ENCODE measurements at places on chromosomes 3 and 15.

GRCh38 chr3:159856590-159857104 lies 132.0 kb upstream of the IL12A start:
- DNase-seq, result no peak

DNA sequence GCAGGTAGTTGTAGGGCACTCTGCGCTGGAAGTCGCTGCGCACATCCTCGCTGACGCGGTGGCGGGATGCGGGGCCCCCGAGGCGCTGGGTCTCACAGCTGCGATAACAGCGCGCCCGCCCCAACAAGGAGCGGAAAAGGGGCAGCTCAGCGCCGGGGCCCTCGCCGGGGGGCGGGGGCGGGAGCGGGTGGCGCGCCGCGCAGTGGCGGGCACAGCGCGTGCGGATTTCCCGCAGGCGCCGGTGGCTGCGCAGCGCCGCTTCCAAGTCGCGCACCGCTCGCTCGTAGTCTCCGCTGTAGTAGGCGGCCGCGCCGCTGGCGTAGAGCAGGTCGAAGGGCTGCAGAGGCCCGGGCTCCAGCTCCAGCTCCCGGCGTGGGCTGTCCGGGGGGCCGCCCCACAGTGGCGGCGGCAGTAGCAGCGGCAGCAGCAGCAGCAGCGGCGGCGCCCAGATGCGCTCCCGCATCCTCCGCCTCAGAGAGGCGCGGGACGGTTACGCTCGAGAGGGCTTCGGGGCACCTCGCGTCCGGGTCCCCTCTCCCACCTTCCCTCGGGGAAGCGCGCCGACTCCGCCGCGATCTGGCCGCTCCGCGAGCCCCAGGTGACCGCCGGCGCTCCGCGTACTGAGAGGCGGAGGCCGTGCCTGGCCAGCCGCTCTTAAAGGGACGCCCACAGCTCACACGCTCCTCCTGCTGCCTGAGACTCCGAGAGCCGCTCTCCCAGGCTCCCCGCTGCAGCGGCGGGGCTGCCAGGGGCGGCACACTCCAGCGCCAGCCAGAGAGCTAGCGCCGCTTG lies at the start of gene P3H2:
TSS of gene P3H2 (minus strand) at position 629 of the 792 bp plus-strand sequence. CDS start at position 463, 166 bp downstream.
- DNase-seq, result peak; percentile 88

- DNase-seq, result no peak
Measured at GRCh38 chr15:75023872-75024636, 664 bp downstream of the PPCDC start.

DNA sequence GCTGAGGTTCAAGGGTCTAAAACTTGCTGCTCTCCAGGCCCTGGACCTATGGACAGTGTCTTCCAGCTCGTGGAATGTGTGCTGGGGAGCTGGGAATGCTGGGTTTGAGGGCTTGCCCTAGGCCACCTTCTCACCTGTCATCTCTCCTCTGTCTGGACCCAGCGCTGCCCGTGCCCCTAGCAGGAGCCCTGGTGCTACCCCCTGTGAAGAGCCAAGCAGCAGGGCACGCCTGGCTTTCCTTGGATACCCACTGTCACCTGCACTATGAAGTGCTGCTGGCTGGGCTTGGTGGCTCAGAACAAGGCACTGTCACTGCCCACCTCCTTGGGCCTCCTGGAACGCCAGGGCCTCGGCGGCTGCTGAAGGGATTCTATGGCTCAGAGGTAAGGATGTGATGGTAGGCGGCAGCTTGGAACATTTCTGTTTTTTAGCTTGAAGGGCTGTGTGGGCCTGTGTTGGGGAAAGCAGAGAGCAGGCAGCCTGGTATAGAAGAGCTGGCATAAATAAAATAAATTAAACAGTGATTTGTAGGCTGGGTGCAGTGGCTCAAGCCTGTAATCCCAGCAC lies 5.1 kb downstream of the CHRD start:
- no peak for DNase-seq

- DNase-seq, result no peak
Measured at GRCh38 chr15:31758126-31758525, 272.2 kb upstream of the CHRNA7 start.

DNA sequence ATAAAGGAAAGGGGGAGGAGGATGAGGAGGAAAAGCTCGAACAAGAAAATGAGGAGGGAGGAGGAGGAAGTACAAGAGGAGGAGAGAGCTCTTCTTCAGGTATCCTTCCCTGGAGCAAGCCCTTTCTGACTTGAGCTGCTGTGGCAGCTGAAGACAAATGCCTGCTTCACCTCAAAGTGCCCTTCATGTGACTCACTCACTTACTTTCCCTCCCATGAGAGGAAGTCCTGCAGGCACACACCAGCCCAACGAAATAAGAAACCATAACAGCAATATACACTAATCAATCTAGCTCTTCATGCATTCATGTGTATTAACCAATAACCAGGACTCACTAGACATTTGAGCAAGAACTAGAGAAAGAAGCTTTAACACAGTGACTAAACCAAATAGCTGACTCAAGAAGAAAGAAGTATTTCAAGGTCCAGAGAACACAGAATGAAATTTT lies 251.9 kb downstream of the IGSF11 start:
- DNase-seq, result no peak

DNA sequence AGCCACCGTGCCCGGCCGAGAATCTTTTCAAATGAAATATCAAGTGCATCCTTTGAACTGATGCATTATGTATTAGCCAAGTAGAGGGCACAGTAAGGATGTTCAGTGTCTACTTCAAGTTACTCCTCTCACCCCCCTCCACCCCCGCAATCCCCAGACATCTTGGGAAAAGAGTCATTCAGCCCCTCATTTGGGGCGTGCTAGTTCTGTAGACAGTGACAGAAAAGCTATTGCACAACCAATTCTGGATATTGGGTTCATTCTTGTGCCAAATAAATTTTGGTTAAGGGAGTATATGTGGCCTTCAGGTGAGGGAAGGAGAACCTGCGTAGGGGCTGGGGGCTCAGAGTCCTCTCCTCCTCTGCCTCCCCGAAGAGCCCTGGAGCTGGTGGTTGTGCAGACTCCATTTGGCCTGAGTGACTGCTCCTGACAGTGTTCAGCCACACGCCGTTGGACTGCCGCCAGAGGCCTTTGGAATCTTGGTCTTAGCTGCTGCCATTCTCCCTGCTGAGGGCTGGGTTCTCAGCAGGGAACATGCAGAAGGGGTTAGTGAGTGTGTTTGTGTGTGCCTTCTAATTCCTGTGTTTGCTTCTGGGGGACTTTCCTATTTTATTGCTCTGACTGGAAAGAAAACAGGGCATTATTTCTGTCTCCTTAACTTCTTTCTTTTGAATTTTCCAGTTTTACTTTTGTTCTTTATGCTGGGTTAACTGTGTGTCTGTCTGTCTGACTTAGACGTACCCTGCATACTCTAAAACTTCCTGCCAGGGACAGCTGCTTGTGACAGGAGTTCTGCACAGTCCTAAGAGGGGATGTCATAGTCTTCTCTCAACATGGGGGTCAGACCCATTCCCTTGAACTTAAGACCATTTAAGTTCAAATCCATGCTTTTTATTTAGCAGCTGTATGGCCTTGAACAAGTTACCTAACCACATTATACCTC lies 21.0 kb downstream of the RARB start:
- DNase-seq, result no peak

GRCh38 chr3:102980355-102980696 lies 545.5 kb downstream of the ZPLD1 start:
- no peak for DNase-seq

DNA sequence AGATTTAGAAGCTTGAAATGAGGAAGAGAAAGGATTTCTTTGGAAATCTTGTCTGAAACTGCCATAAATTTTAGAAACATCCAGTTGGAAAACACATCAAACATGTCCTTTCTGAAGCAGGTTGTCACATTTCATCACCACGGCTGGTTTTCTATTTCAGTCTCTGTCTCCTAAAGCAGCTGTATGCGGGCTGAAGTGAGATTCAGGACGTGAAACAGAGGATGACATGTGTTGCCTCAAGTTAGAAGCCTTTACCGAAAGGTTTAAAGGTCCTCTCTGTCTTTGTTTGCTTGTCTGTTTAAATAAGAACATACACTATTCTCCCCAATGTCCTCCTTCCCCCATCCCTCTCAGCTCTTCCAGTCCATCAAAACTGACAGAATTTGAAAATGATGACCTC lies 141.9 kb downstream of the SQOR start:
- no peak for DNase-seq

- no peak for DNase-seq
Measured at GRCh38 chr3:182136008-182136910, 424.5 kb downstream of the SOX2 start.

DNA sequence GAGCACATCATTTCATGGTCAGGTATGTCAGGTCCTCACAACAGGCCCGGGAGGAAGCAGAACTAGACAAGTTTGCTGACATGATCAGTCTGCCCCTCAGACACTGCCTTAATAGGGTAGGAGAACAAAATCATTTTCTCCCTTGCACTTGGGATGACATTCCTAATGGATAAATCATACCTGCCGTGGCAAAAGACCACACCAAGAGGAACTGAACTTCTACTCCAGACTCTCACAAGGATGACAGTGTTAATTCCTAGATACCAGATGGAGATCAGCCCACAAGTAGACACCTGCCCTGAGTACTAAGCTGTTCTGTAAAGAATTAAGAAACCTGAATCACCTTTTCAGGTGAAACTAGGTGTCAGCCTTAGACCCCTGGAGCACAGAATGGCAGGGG lies 19.5 kb downstream of the SIAH2 start:
- no peak for DNase-seq

DNA sequence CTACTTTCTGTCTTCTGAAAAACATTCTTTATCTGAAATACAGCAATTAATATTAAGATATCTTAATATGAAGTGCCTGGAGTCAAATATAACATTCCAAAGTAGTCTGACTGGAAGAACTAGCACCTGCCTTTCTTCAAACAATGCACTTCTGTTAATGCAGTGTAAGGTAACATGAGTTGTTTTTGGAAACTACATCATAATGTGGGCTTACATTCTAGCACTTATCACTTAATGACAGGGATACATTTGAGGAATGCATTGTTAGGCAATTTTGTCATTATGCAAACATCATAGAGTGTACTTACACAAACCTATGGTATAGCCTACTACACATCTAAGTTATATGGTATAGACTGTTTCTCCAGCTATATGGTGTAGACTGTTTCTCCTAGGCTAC lies 49.2 kb downstream of the SLC15A2 start:
- no peak for DNase-seq

DNA sequence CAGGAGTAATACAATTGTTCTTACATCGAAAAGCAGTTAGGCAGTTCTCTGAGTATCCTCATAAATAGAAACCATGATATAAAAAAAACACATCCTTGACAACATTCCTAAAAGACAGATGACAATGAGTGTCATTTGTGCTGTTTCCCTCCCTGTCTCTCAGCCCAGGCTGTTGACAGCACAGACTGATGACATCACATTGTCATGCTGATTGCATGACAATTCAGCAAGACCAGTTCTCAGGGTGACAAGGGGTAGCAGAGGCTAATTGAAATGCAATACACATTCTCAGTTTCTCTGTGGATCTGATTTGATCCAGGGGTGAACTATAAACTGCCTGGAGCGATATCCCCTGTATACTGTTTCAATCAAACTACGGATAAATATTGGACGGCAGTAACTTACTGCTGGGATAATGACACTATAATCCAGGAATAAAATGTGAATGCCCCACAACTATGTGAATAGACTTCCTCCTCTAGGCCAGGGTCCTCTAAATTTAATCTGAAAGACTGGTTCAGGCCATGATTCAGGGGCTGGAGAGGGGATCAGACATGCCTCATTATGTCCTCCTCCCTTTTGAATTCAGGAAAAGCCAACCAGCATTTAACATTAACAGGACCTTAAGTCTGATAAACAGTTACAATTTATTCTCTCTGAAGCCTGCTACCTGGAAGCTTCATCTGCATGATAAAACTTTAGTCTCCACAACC lies 16.7 kb upstream of the EIF1B start:
- DNase-seq, result no peak

DNA sequence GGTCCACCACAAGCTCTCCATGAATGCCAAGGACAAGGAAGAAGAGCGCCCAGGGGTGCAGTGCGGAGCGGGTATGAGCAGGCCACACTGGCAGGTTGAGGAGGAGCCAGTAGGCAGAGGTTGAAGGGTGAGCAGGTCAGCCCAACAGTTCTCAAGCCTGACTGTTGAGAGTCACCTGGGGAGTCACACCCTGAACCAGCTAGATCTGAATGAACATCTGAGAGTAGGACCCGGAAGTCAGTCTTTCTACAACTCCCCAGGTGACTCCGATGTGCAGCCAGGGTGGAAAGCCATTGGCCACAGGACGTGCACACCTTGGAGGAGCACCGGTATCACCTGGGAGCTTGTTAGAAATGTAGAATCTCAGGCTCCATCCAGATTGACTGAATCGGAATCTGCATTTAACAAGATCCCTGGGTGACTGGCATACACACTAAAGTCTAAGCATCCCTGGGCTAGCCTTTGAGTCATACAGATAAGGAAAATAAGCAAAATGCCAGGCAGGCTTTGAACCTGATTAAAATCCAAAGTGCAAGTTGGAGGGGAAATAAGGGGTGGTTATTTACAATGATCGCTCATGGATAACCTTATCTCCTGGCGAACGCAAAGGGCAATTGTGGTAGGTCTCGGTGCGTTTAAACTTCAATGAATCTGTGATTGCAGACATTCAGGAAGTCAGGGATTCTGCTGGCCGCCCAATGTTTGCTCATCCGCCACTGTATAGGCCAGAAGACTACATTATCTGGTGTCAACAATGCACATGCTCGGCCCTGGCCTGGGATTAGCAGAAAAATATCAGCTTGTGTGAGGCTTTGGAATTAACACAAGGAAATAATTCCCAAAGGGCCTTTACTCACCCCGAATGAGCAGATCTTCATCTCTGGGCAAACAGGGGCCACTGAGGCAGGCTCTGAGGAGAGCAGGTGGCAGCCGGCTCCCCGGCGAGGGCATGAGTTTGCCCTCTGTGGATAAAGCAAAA lies 11.7 kb upstream of the LYZL4 start:
- DNase-seq, result no peak

DNA sequence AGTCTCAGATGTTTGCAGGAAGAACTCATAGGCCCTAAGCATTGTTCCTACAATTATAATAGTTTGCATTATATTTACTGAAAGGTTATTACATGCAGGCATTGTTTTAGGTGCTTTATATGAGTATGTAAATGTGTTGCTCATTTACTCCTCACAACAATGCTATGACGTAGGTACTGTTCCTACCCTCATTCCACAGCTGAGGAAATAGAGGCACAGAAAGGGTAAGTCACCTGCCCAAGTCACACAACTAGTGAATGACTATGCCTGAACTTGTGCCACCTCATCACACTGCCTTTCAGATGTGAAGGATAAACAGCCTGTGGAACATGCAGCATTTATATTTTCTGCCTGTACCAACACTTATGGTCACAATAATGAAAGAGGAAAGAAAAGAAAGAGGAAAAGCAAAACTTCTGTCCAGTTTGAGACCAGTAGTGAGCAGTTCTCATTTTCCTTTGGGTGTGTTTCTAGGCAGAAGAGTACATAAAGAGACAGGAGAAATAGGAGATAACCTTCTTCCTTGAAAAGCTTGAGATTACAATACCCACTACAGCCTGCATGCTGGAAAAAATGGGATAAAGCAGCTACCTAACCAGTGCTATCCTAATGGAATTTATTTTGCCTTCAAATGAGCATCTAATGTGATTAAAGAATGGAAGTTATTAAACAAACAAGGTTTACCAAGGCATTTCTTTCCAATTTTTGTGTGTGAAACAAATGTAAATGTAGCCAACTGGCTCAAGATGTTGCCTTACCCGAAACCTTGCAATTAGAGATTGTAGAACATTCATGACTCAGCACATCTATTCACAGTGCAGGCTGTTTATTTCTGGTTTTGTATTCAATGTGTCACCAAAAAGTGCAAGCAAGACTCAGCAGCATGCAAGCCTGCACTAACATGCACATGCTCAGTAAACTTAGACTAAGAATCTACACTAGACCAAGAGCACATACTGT lies 20.5 kb upstream of the ENTPD3 start:
- no peak for DNase-seq

All from ecto neural progenitor cell (in vitro differentiated cells).